Occipital lobe (tissue), 3 donors: ENCODE measurements at places on chromosomes 7 and 10.

GRCh38 chr10:99779335-99779734 lies 3.1 kb upstream of the ABCC2 start:
- DNase-seq, result no peak

DNA sequence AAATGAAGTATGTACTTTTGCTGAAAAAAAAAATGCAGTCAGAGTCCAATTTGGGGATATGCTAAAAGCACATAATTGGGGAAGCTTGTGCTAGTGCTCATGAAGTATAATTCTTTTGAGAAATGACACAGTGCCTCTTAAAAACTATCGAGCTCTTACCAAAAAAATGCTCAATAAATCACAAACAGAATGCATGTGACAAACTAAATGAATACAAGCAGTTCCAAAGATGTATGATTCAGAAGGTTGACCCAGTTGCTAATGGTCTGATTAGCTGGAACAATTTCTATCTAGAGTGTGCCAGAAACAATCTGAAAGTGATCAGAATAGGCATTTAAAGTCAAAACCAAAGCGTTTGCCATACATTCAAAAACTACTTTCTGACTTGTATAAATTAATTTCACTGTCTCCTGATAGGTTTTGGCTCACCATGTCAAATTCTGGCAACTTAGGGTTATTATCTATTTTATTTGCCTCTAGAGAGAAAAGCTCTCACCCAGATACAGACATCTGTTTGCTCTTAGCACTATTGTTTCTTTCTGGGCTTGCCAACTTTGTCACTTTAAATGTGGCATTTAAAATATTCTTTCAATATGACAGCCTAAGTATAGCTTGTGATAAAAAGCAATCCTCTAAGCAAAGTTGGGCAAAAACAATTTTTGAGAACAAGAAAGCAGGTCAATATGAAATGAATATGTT lies 114.7 kb upstream of the AHR start:
- no peak for DNase-seq

GRCh38 chr10:102421507-102421756 lies 796 bp downstream of the FBXL15 start:
- no peak for DNase-seq

GRCh38 chr7:130180571-130181262 lies 24.5 kb downstream of the TMEM209 start:
- no peak for DNase-seq

GRCh38 chr7:26633557-26633956 lies 230.8 kb downstream of the SKAP2 start:
- DNase-seq, result no peak

DNA sequence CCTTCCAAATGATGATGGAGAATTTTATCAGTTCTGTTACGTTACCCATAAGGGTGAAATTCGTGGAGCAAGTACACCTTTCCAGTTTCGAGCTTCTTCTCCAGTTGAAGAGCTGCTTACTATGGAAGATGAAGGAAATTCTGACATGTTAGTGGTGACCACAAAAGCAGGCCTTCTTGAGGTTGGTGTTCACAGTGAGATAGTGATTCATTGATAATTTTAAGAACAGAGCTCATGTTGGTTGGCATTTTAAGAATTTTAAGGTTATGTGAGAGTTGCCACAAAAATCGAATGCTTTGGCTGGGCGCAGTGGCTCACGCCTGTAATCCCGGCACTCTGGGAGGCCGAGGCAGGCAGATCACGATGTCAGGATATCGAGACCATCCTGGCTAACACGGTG lies 25.9 kb downstream of the TAX1BP1 start:
- DNase-seq, result no peak

- DNase-seq, result peak; percentile 9
Measured at GRCh38 chr10:71294091-71294561, 24.9 kb upstream of the SLC29A3 start.

- no peak for DNase-seq
Measured at GRCh38 chr10:88027570-88027969, 164.1 kb downstream of the PTEN start.

DNA sequence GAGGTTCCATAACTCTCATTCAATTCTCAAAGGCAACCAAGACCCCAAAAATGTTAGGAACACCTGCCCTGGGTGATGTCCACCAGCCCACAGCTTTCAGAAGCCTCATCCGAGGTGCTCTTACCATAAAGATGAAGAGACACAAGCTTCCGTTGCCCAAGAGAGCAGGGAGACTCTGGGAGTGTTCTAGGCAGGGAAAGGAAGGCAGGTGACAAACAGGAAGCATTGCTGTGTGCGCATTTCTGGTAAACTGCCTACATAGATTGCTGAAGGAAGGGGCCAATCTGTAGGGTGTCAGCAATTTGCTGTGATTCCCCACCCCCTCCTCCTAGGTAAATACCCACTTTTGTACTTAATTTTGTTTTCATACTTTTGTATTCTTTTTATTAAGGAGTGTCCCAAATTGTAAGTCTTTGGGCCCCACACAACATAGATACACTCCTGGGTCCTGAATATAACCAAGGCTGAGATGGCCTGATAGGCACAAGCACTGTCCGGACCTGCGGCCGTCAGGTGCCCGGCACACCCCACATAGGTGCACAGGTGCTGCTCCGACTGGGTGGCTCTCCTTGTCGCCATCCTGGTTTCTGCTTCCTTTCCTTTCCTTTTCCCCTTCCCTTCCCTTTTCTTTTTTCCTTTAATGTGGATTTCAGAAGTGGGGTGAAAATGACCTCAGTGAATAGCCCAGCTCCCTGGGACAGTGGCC lies 51.4 kb upstream of the SMNDC1 start:
- DNase-seq, result no peak

- no peak for DNase-seq
Measured at GRCh38 chr10:23155169-23155568, 36.9 kb upstream of the PTF1A start.

DNA sequence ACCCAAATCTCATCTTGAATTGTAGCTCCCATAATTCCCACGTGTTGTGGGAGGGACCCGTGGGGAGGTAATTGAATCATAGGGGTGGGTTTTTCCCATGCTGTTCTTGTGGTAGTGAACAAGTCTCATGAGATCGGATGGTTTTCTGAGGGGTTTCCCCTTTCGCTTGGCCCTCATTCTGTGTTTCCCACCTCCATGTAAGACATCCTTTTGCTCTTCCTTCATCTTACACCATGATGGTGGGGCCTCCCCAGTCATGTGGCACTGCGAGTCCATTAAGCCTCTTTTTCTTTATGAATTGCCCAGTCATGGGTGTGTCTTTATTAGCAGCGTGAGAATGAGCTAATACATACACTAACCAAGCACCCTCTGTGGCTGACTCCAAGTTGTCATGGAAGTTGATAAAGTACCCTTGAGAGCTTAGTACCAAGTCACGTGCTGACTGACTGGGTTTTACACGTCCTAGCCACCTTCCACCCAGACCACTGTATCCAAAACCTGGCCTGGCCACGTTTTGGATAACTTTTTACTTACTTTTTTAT lies 614.4 kb downstream of the SDK1 start:
- no peak for DNase-seq

DNA sequence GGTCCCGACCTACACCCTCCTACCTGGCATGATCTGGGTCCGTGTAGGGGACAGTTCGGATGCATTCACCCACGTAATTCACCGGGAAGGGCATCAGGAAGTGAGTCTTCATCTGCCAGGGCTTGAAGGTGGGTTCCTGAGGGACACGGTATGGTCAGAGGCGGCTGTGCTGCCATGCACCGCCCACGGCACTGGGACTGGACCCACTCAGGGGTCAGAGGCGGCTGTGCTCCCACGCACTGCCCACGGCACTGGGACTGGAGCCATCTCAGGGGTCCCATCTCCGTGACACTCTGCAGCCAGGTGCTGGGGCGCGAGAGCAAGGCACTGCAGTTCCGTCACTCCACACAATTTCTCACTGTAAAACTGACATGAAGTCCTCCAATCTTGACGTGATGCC lies 29.2 kb downstream of the PITRM1 start:
- DNase-seq, result no peak

DNA sequence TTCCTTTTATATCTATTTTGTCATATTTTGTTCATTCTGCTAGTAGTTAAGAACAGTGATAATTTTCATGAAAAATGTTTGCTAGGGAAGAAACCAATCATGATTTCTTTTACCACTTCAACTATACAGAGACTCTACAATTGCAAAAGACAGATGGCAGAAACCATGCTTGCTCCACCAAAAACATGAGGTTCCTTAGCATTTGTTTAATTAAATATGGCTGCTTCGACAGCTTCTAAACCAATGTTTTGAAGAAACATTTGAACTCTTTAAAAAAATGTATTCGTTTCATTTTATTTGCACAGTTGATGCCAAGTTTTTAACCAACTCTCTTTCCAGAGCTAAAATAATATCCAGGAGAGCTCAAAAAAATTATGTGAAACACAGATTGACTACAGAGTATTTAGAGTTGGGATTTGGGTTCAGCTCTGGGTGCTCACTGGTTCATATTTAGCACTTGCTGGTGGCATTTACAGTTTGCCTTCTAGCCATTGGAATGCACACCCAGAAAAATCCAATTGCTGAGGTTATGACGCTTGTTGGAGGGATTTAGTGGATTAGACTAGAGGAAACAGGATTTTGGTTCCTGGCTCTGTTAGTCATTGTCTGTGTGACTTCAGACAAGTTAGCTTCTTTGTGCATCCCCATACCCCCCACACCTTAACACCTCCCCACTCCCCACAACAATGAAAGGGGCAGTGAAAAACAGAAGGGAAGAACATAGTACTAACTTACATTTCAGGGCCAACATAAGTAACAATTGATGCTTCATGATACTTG lies 35.8 kb upstream of the SDHAF3 start:
- no peak for DNase-seq

- DNase-seq, result peak; percentile 33
Measured at GRCh38 chr7:139035586-139036353, at the start of gene ZC3HAV1L. ZC3HAV1L (minus strand) TSS chr7:139036042; CDS start chr7:139036017, 25 bp downstream.

DNA sequence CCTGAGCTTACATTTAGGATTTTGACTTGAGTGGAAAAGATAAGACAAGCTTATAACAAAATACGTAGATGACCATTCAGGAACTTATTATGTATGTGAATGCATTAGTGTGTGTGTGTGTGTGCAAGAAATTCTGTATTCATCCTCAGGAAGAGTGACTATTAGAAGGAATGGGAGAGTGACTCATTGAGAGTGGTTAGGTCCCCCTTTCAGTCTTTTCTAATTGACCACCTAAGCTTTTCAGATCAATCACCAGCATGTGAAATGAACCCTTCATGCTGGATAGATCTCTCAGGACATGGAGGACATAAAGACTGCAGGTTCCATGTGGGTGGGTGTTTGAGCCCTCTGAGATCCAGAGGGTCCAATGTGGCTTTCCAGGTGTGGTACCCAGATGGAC lies 153.5 kb downstream of the MBL2 start:
- no peak for DNase-seq

GRCh38 chr10:58648131-58648530 lies 135.5 kb downstream of the BICC1 start:
- DNase-seq, result no peak

- DNase-seq, result no peak
Measured at GRCh38 chr10:22481687-22482539, 136.6 kb downstream of the SPAG6 start.

DNA sequence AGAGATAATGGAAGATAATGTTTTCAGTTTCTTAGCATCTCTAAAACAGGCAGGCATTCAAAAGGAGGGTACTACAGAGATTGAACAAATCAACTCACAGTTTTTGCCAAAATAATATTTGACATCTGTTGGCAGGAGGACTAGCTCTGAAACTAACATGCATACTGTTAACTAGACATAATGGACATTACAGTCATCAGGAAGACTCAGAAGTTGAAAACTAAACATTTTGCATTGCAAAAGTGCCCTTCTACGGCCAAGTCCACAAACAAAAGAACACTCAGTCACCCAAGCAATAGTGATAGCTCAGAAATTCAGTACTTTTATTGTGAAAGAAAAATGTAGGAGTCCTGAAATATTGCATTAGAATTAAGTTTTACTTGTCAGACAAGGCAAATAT lies 399.0 kb downstream of the HGF start:
- DNase-seq, result no peak

DNA sequence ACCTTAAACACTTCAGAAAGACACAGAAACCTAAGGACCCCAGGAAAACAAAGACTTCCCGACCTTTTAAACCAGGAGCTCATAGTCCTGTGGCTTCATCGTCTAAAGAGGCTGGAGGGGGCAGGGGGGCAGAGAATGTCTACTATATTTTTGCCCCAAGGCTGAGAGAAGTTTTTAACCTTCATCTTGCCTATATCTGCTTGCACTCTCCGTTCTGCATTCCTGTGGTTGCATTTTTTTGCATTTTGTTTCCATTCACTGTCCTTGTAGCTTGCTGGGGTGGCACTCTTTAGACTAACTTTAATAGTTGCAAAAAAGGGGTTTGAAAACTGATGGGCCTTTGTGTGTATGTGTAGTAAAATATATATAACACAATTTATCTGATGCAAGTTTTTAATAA lies 23.7 kb downstream of the PRKAR2B start:
- no peak for DNase-seq

DNA sequence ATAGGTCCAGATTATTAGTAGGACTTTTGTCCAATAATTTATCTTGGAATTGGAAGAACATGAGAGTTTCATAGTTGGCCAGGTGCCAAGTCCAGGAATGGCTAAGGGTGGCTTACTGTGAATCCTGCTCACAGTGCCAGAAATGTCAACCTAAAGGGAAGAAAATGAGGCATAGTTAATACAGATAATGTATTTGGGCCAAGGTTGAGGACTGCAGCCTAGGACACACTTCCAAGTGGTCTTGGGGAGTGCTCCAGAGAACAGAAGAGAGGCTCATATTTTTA lies 78.2 kb downstream of the MAPK8 start:
- no peak for DNase-seq

GRCh38 chr7:2802504-2803341 lies 41.4 kb downstream of the GNA12 start:
- no peak for DNase-seq

DNA sequence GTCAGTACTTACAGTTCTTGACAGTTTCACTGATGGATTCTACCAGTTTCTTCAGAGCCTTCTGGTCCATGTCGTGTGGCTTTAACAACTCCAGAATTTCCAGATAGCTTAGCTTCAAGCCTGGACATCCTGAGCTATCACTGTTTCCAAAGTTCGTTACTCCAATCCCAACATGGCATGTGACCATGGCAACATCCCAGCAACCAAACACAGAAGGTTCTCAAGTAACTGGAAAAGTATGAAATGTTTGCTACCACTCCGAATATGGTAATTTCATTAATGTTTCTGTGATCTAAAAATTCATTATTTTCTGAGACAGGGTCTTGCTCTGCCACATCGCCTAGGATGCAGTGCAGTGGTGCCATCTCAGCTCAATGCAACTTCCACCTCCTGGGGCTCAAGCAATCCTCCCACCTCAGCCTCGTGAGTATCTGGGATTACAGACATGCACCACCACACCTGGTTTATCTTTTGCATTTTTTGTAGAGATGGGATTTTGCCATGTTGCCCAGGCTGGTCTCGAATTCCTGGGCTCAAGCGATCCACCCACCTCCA lies 29.3 kb downstream of the RBM48 start:
- no peak for DNase-seq

DNA sequence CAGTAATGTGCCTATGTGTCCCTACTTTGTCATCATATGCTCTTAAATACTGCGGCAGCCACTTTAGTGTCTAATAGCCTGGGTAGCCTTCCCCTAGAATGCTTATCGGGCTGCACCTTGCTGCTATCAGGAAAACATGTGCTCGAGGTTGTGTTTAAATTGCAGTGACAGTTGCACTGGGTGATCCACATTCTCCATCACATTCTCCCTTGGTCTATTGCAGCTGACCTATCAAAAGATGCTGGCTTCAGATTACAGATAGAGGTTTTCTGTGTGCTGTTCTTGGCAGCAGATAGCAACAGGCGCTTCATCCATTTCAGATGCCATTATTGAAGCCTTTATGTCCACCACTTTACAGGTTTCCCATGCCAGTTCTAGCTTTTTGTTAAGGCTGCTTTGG lies 130.1 kb upstream of the MDFIC start:
- DNase-seq, result no peak
